ENCODE measurements at places on chromosomes 6 and 20.

- DNase-seq = no peak
These were observed 612.5 kb downstream of the CDH26 start for GRCh38 chr20:60570481-60571277.

- DNase-seq = no peak
These were observed 13.5 kb downstream of the NINL start for GRCh38 chr20:25571817-25572216.

DNA sequence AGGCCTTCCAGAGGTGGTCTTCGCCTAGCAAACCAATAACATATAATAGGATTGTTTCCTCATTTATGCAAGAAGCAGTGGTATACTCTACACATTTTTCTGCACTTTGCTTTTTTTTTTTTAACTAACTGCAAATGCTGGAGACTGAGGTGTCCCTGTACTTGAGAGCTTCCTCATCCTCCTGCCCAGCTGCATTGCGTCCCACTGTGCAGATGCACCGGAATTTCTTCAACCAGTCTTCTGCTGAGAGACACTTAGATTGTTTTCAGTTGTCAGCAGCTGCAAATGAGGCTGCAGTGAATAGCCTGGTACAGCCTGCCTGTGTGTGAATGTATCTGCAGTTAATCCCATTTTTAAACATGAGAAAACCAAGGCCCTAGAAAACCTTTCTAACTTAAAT lies 11.5 kb downstream of the FGD2 start:
- no peak for DNase-seq

- no peak for DNase-seq
These were observed 199.6 kb downstream of the TTLL2 start for GRCh38 chr6:167524261-167525111.

DNA sequence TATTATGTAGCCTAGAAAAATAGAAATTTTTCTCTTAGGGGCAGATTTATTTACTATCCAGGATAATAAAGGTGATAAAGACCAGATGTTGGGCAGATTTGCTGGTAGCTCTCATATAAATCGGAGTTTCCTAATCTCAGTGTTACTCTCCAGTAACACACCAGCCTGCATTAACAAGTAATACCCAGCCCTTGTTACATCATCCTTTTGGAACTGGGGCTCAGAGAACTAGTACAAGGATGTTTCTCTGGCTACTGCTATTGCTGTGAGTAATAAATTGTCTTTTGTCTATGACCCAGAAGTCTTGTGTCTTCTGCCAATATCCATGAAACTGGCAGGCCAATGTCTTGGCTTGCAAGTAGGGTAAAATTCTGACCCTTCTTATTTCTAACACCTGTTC lies 16.8 kb downstream of the TPD52L1 start:
- no peak for DNase-seq
